ENCODE measurements at places on chromosomes 16 and 17.

DNA sequence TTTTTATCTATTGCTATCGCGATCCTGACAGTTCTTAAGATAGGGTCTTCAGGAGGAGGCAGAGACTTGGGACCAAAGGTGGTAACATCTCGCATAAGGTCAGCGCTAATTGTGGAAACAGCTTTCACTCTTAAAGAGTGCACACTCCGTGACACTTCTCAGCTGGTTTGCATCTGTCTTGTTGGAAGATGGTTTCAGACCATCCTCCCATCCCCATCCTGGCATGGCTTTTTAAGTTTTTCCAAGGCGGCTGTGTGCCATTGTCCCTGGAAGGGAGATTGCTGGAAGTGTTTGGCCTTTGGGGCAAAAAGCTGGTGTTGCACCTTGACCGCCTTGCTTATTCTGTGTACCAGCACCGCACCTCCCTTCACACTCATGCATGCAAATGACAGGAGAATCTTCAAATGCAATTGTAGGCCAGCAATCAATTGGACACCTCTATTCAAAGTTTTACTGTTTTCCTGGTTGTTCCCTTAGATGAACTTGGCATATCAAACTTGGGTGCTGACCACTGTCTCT lies 1.5 kb downstream of the SOCS7 start:
- no peak for DNase-seq

- DNase-seq: no peak
Observed at GRCh38 chr17:68973098-68973846, 18.1 kb upstream of the ABCA8 start.

DNA sequence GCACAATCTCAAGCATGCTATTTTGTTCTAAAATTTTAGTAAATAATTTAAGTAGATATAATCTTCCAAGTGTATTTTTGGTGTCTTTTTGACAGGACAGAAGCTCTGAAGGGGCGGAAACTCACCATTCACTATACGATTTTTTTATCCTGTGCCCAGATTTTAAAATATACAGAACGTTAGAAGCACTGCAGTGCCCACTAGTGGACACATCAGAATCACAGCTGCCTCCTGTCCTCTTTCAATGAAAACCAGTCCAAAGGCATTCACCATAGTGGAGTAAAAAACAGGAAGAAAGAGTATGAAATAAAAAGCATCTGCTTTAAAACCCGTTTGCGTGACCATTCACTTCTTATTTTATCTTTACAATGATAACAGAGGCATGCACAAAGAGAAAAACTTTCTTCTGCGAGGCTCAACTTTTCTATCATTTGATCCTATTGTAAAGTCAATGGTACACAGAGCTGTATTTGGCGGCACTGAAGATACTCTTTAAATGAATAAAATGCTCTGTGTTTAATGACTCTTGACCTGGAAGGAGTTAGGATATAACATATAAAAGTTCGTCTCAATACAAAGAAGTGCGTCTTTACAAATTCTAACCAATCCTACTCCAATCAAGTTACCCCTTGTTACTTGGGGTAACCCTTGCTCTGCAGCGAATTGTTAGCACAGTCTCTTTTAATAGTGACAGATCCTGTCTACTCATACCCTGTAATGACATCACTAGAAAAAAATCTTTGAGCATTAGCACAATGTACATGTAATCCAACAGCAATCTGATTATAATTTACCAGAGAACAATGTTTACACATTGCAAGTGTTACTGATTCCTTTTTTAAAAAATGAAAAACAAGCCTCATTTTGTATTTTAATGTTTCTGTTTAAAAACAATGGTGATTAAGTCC lies 339.8 kb upstream of the PSMD7 start:
- no peak for DNase-seq

DNA sequence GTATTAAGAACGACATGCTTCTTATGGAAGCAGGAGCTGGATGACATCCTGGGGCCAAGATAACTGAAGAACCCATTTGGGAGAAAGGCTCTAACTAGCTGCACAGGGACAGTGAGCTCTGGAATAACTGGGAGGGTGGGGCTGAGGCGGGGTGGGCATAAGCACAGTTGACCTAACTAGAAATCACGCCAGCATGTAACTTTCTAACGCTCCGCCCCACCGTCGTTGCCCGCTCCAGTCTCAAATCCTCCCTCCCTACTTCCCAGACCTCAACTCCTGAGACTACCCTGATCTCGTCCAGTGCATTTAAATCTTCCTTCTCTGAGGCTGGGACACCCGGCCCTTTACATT lies 436 bp downstream of the PHB1 start:
- no peak for DNase-seq

DNA sequence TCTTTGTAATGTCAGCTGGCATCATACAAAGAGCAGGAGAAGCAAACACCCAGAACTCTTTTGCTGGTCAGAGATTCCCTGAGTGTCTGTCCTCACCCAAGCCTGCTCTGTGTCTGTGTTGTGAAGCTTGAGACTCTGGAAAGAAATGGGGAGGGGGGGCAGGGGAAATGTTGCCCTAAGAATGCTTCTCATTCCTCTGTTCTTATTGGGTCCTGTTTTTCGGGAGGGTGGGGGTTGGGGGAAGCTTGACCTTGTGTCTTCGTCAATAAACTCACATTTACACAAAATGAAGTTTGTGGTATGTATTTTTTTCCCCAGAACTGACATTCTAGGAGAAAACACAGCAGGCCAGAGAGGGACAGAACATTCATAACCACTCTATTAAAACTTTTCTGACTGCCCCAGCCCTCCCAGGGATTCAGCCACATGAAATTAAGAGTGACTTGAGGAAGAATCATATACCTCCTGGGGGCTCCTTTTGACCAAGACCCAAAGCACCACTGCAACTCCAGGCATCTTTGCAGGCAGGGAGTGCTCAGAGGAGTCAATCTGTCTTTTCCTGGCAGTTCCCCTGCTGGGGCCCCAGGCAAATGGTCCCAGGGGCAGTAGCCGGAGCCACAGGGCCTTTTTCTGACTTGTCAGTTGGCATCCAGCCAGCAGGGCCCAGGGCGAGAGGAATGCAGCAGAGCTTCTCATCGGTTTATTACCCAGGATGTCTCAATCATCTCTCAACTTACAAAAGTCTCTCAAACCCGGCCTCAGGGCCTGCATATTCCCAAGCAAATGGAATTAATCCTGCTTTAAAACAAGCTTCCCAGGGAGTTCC lies 5.1 kb upstream of the RASL10B start:
- no peak for DNase-seq

DNA sequence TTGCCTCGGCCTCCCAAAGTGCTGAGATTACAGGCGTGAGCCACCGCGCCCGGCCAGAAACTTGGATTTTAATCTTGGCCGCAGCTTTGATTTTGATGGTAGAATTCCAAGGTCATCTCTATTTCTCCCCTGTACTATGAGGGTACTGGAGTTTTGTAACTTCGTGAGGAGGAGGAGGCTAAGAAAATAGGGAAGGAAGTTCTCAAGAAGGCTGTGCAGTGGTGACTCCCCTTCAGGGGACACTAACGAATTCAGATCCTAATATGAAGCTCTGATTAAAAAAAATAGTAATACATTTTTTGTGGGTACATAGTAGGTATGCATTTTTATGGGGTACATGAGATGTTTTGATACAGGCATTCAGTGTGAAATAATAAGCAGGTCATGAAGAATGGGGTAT lies 55.9 kb downstream of the LDHD start:
- no peak for DNase-seq

DNA sequence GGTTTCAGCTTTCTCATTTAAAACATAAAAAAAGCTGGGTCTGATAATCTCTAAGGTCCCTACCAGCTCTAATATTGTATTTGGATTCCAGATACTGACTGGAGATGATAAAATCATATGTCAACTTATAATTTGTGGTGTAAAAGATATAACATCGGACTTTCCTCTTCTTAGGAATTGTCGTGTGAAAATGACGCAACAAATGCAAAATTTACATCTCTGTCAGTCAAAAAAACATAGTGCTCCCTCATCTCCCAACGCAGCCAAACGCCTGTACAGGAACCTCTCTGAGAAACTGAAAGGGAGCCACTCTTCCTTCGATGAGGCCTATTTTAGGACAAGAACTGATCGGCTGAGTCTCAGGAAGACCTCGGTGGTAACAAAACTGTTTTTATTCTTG lies 197.3 kb downstream of the ANKFN1 start:
- DNase-seq: no peak

DNA sequence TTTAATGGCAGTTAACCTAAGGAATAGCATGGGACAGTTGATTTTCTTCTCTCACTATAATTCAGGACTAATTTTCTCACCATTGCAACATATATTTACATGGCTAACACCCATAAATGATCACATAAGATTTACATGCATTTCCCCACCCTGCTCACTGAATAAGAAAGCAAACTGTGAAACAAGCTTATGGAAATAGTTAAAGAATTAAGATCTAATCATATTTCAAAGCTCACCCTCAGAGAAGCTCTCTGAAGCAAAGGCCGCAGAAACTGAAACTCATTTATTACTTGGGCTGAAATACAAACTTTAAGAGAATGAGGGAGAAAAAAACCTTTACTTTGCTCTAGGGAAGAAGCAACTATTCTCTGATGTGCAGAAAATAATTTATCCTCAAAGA lies 218.7 kb upstream of the AXIN2 start:
- DNase-seq: no peak

DNA sequence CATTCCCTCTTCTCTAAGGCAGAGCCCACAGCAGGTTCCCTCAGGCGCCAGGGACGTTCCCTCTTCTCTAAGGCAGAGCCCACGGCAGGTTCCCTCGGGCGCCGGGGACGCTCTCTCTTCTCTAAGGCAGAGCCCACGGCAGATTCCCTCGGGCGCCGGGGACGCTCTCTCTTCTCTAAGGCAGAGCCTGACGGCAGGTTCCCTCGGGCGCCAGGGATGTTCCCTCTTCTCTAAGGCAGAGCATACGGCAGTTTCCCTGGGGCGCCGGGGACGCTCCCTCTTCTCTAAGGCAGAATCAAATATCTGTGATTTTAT lies 24.3 kb downstream of the ACSF3 start:
- DNase-seq: no peak
